ENCODE measurements at places on chromosomes 16 and 17. TPM values are rescaled to one million over a fixed set of nuclear protein-coding genes. Genes with fewer than 3 reads are reported as not detected.

The ALDOA gene
- 770 TPM for total RNA-seq

The UMOD gene
- total RNA-seq, result not detected

The BAHCC1 gene
- 7.4 TPM for total RNA-seq

The DNAH2 gene
- total RNA-seq, result 0.17 TPM

The NXN gene
- 38.0 TPM for total RNA-seq

The CES5A gene
- not detected for total RNA-seq

The NPIPB9 gene
- 3.2 TPM for total RNA-seq

The RPL13 gene
- total RNA-seq, result 3,310 TPM

The B9D1 gene
- 28.5 TPM for total RNA-seq

The ANKS3 gene
- total RNA-seq, result 24.9 TPM
